ENCODE measurements at places on chromosomes 7 and 10.

GRCh38 chr10:67988606-67989005, 86.5 kb downstream of the HERC4 start:
- no peak for DNase-seq

DNA sequence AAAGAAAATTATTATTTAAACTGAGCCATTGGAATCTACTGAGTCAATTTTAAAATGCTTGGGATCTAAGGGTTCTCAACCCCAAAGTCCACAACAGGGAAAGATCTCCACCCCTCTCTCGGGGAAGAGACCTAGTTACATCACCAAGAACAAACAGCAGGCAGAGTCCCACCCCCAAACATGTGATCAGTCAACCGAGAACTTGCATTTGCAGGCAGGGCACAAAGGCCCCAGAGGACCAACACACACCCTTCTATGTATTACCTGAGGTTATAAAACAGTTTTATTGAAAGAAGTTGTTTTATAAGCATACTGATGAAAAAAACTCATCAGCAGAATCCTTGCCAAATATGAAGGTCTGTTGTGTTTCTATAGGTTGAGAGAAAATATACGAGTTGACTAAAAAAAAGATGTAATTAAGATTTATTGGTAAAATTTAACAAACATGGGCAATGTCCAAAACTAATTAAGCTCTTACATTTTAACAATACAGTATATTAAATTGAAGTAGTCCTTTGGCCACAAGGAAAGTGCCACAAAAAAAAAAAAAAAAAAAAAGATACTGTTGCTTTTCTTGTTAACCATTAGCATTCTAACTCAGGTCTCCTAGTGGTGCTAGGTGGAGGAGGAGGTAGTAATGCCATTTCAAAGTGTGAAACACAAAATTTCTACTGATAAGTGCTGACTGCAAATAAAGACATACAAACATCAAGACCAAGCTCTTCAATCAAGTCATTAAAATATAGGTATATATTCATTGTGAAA, 975 bp upstream of the USP54 start:
- no peak for DNase-seq

GRCh38 chr7:31896925-31897324, 173.3 kb downstream of the PDE1C start:
- DNase-seq, result no peak

DNA sequence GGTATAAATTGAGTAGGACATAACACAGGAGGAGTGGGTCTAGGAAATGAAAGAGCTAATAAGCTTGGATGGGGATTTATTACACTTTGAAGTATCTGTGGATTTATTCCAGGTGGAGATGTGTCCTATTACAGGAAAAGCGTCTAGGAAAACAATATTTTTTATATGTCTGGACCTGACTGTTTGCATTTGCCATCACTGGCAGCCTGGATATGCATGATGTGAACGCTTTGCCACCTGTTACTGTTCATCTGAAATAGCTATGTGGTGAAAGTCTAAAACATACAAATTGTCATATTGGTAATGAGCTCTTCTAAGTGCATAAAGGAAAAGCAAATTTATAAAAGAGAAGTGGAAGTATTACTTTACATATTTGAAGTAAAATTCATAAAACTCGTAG, 31.6 kb upstream of the AGMO start:
- no peak for DNase-seq

DNA sequence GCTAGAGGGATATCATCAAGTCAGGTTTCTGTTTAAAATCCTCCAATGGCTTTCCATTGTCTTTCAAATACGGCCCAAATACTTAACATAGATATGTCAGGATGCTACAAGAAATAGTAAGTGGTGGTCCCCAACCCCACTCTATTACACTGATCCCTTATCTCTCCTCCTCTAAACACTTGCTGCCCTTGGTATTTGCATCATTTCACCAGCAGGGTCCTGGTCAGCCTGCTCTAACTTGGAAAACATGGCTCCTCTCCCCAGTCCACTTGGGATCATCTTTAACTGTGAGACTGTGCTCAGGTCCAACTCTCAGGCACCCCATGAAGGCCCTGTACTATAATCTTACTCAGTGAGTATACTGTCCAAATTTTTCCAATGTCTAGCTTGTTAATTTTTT, 53.8 kb upstream of the GSAP start:
- no peak for DNase-seq

- DNase-seq, result no peak
Measured at GRCh38 chr10:44908066-44908749, 2.9 kb upstream of the TMEM72 start.

- DNase-seq, result no peak
Measured at GRCh38 chr10:116857156-116857555, 7.9 kb downstream of the ENO4 start.

DNA sequence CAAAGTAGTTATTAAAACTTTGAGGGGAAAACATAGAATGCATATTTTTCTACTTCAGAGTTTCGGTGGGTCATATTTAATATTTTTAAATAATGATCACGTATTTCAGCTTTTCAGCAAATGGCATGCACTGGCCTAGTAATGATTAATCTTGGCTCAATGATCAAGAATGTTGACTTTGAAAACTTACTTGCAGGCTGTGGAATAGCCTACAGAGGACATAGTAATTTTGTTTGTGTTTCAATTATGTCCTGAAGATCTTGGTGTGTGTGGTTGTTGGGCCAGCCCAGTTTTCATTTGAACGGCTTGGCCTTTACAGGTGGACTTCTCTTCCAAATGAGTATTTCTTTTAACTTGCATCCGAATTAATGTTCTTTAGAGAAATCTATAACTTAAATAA, 35.1 kb downstream of the ADD3 start:
- DNase-seq, result no peak

- no peak for DNase-seq
Measured at GRCh38 chr7:17131983-17132655, 166.3 kb upstream of the AHR start.

GRCh38 chr7:92177362-92177761, 1.6 kb downstream of the LRRD1 start:
- DNase-seq, result no peak

DNA sequence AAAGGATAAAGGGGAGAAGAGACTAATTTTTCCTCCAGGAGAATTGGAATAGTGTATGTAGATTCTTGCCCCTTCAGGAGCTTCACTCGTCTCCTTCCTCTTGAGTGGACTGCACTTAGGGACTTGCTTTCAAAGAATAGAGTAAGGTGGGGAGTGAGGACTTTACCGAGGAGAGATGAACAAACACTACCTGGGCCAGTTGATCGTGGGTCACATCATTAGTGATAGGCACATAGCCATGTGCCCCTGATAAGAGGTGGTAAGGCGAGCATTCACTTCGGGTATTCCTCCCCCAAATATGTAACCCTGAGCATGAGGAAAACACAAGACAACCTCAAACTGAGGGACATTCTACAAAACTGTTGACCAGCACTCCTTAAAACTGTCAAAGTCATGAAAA, 14.6 kb upstream of the KIFBP start:
- no peak for DNase-seq

- no peak for DNase-seq
Measured at GRCh38 chr10:78588194-78588811, 480.5 kb upstream of the ZMIZ1 start.

- DNase-seq, result no peak
Measured at GRCh38 chr10:112955582-112956421, 5.8 kb downstream of the TCF7L2 start.

DNA sequence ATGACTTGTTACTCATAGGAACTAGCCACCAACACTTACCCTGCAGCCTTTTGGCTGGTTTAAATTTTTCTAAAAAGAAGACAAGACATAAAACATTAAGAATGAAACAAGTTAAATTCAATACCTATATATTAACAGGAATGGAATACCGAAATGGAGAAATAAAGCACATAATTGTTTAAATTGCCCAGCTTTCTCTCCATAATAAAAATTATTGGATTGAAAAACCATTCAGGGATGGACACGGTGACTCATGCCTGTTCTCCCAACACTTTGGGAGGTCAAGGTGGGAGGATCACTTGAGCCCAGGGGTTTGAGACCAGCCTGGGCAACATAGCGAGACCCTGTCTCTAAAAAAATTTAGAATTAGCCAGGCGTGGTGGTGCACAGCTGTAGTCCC, 179.4 kb upstream of the MKLN1 start:
- DNase-seq, result no peak

GRCh38 chr10:132164761-132165278, 21.9 kb upstream of the DPYSL4 start:
- DNase-seq, result no peak

- no peak for DNase-seq
Measured at GRCh38 chr7:77995717-77996116, 197.1 kb downstream of the PHTF2 start.

DNA sequence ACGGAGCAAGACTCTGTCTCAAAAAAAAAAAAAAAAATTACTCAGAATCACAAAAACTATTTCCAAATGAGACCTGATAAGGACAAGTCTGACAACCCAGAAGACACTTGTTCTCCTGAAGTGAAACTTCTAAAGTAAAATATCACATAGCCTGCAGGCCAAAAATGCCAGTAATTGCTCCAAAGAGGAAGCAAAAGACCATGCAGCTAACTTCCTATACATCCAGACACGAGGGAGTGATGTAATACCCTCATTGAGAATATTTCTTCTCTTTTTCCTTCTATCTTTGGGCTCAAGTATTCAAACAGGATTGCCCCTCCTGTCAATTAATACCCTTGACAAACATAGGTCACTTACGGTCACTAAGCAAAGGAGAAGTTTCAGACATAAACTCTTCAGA, 31.2 kb downstream of the ARMH3 start:
- no peak for DNase-seq

- DNase-seq, result no peak
Measured at GRCh38 chr7:76296743-76297740, 5.4 kb upstream of the HSPB1 start.

- DNase-seq, result no peak
Measured at GRCh38 chr10:70481831-70482530, 3.4 kb downstream of the PALD1 start.

- no peak for DNase-seq
Measured at GRCh38 chr7:98985406-98985805, 107.1 kb downstream of the TRRAP start.

DNA sequence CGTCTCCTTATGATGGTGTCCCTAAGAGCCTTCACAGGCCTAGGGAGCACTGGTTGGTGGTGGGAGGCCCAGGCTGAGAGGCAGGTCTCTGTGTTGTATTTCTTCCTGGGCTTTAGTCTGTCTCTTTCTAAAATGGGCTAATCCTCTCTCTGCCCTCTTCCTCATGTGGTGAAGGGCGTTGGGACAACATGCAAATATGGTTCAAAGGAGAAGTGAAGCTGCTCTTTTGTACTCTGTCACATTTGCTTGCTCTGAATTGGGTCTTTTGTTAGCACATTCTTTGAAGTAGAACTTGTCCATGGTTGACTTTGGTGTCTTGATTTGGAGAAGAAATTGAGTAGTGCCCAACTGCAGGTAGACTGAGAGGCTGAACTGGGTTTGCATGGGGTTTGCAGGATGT, 814 bp downstream of the HK1 start:
- DNase-seq, result no peak

- no peak for DNase-seq
Measured at GRCh38 chr7:36305648-36306047, 84.0 kb upstream of the ANLN start.

DNA sequence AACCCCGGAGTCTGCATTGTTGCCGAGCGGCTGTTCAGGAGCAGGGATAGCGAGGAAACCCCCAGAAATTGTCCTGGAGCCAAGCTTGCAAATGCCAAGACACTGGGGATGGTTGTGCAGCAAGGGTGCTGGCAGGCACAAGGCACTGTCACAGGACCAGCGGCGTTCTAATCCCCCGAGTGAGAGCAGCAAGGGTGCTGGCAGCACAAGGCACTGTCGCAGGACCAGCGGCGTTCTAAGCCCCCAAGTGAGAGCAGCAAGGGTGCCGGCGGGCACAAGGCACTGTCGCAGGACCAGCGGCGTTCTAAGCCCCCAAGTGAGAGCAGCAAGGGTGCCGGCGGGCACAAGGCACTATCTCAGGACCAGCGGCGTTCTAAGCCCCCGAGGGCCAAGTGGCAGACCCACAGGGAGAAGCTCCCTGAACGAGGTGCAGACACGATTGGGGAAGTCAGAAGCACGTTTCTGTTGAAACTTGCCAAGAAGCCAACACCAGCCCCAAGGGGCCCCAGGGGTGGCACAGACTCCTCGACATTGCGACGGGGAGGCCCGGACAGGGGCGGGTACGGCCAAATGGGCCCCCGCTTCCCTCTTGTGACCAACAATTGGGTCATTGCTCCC, 40.4 kb upstream of the INPP5A start:
- DNase-seq, result no peak

GRCh38 chr10:8428654-8429053, 374.2 kb downstream of the GATA3 start:
- no peak for DNase-seq

DNA sequence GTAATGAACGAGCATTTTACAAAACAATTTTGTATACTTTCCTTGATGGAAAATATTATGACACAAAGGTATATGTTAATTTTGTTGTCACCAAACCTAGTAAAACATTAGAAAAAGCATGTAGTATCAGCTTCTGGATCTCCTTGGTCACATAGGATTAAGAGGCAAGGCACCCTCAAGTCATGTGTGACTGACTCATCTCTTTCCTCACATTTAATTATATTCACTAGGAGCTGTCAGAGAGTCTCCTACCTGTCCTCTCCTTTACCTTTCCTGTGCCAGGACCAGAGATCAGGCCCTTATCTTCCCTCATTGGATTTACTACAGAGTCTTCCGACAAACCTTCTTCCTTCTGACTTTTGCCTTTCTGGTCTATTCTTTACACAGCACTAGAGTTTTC, 111.3 kb upstream of the RPA3 start:
- no peak for DNase-seq

GRCh38 chr10:6328699-6329423, 126.1 kb downstream of the PFKFB3 start:
- no peak for DNase-seq

DNA sequence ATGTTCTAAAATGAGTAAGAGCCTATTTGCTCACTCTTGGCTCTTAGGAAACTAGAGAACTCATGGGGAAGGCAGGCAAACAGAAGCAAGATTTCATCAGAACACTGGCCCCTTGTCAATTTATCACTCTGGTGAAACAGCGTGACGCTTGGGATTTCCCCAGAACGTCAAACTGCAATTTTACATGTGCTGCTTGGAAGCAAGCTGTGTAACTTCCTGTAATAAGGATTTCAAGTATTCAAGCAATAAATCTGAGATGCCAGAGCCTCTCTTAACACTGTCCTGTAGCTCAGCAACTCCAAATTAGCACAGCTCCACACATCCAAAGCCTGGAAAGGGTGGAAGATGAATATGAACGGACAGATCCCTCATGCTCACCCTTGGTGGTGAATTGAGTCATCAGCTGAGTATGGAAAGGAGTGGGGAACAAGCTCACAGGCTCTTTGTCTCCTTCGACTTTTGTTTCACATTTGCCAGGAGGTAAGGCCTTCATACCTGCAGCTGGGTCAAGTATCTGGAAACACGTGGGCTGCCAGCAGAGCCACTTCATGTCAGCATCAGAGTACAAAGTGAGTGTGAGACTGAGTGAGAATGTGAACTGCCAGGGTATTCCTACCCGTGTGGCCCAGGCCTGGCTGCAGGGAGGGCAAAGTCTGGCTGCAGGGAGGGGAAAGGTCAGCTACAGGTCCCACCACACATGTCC, 140.4 kb upstream of the NAMPT start:
- peak; percentile 28 for DNase-seq
